Aorta (tissue), 5 donors: ENCODE measurements at places on chromosomes 12 and 14.

DNA sequence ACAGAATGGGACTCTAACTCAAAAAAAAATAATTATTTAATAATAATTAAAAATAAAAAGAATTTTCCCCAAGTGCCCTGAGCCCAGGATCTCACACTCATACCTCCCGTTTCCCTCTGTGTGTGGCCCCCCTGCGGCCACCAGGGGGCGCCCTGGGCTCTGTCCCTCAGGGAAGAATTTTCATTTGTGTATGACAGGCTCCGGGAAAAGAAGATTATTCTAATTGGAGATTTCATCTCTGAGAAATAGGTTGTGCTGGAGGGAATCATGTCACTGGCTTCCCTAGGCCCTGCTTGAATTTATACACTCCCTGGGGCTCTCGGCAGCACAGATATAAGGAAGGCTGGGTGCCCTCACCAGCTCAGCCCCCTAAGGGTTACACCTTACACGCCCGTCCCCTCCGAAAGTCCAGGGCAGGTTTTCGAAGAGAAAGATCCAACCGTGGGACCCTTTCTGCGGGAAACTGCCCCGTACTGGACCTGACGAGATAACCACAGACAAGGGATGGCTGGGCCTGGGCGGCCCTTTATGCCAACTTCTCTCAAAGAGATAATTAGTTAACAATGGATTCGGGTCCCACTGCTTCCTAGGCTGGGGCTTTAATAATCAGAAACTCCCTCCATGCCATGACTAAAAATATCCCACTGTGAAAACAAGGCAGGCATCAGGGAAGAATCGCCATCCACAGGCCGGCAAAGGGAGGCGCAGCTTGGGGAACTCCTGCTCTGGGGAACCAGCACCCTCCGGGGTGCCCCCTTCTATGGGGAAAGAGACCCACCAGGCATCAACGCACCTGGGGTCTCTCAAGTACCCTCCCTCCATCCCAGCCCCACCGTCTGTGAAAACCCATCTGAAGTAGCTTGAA lies 80.7 kb downstream of the KDM2B start:
- DNase-seq, result peak; percentile 94

DNA sequence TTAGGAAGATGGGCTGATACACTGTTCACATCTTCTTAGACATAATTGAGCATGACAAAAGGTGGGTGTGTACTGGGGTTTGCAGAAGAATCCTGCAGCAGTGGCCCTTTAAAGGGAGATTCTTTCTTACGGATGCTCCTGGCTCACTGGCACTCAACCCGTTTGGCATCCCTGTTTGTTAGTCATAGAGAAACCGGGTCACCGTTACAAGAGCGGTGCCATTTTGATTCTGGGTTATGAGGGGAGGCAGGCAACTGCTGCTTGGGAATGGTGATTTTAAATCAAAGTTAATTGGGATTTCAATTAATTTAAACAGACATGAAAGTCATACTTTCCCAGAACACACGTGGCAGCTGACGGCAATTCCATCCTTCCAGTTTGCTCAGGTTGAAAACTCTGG lies 245.8 kb downstream of the AACS start:
- DNase-seq, result no peak

DNA sequence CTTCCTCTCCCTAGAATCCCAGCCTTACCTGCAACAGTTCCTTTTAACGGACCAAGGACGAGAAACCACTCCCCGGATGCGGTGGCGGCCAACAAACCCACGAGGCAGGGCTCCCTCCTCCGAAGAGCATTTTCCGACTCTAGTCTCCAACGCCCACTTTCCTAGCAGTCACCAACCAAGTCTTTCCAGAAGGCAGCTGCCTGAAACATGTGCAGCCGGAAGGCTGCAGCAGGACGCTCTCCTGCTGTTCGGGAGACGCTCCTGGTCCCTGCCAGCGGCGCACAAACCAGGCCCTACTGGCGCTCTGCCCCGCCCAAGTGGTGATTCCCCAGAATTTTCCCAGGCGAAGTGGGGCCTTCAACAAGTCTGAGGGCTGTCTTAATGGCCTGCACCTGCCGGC lies 21.1 kb upstream of the ADAM20 start:
- peak; percentile 68 for DNase-seq

DNA sequence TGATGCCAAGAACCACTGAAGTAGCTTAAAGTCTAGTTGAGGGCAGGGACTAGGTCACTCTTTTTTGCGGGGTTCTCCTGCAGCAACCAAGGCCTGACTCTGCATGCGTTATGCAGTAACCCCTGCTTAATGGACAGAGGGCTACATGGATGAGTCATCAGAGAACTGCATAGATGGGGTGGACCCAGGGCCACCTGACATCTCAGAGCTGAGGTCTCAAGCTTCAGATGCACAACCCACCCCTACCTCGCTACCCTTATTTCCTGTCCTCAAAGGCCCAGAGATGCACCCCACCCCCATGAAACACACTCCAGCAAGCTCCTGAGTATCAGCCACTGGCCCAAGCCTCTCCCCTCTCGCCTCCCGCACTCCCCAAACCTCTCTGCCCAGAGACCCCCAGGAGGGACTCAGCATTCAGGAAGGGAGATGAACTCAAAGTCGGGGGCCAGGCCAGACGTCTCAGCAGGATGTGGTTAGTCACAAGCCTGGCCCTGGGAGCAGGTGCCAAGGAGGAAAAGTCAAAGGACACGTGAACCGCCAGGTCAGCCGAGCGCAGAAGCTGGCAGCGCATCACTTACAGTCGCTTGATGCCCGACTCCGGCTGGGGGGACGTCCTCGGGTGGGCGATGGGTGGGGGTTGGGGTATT lies 25.8 kb downstream of the SNRNP35 start:
- no peak for DNase-seq

GRCh38 chr12:5307065-5307464 lies 124.8 kb upstream of the NTF3 start:
- no peak for DNase-seq

DNA sequence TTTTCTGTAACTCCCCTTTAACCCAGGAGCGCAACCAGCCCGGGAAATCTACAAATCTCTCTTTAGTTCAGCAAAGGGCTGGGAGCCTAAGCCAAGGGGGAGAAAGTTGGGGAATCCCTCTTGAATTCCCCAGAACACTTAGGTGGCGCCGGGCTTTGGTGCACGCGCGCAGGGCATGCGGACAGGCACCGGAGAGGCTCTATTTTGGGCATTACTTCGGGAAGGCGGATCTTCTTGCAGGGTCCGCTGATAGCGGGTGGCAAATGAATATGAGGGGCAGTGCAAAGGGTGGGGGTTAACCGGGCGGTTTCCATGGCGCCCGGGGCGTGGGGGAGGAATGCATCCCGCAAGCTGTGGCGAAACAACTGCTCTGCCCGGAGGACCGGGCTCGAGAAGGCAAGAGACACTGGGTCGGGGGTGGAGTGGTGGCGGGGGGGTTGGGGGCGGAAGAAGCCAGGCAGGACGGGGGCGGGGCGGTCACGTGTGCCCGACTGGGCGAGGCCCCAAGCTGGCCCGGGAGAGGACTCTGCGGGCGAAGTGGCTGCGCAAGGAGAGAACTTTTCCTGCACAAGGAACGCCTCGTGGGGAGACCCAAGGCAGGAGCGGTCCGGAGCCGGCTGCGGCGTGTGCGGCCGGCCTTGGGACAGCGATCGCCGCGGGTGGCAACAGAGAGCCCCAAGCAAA lies at the start of gene FLVCR2:
Gene FLVCR2, plus strand, starts transcription at position 519 of the 684 bp plus-strand sequence. CDS start 353 bp downstream, outside the sequence.
- peak; percentile 94 for DNase-seq

- no peak for DNase-seq
Measured at GRCh38 chr12:56877195-56878009, 56.8 kb downstream of the SDR9C7 start.

DNA sequence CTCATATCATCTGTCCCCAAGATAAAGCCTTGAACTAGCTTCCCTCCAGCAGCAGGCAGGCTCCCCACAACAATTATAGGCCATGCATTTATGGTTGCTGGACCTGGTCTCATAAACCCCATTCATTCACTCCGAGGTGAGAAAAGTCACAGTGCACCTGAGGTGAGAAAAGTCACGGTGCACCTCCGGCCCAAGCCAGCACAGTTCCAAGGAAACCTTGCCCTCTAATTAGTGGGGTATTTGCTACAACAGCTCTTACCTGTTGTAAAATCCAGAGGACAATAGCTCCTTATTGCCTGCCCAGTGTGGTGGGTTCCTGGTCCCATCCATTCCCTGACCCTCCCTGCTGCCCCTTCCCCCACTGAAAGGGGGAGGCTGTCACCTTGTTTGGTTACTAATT lies 65.6 kb downstream of the FBXL14 start:
- no peak for DNase-seq

DNA sequence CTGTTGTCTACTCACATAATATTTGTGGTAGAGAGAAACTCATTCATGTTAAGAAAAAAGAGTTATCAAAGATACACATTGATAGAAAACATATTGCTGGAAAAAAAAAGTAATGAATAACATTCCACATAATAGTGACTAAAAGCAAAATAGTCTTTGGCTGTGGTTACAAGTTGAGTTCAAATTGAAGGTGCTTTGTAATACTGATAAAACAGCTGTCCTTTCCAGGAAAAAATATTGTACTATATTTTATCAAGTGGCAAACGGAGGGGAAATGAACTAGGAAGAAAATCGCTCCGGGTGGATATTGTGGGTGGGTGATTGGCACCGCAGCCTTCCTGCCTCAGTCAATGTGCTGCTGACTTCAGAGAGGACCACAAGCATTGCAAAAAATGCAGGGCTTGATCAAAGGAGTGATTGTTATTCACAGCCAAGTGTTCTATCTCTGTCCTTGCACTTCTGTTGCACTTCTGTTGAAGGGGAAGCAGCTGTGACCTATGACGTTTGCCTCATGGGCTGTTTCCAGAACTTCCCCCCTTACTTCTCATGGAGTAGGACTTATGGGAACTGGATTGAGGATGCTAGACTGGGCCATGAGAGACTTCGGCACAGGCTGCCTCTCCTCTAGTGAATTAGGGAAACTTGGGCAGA lies 114.4 kb downstream of the VRK1 start:
- DNase-seq, result no peak

DNA sequence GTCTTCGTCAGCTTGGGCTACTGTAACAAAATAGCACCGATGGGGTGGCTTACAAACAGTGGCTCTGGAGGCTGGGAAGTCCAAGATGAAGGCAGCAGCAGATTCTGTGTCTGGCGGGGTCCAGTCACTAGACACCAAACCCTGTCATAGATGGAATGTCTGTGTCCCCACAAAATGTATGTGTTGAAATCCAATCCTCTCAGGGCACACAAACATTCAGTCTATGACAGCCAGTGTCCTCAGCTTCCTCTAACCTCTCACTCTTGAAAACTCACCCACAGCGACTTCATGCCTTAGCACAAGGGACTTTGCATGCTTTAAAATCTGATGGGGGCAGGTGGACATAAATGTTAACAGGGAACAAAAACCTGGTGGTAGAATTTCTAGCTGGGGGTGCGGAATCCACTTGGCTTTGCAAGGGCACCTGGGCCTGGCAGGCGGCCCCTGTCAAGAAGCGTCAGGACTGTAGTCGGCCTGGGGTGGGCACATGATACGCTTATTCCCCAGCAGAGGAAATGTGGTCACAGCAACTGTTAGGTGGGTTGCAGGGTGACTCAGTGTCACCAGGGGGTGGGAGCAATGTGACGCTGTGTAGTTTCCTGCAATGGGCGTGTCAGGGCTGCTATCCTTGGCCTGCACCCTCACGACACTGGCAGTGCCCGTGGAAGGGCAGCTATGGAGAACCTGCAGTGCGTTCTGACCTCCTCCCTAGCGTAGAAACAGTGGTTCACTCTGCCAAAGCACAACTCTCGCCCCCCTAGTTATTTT lies 17.7 kb downstream of the RIN3 start:
- no peak for DNase-seq

DNA sequence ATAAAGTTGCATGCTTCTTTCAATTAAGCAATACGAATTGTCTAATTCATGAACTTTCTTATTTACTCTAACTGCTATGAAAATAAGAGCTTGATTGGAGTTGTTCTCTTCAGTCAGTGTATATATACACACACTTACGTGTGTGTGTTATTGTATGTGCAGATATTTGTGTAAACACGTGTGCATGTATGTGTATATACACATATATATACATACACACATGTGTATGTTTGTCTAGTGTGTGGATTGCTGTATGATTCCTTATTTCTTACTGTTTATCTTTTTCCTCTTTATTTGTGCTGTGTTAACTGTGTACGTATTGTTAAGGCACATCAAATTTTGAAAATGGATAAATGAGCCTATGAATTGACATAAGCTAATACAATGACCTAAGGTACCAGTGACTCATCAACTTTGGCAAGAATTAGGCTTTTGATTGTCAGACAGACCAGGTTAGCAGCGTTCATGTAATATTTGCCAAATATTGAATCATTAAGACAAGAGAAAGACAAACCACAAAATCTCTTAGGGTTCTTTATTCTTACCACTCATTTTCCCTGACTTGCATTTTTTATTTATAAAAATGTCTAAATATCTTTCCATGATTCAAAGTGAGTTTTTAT lies 423.9 kb downstream of the SOX5 start:
- no peak for DNase-seq

DNA sequence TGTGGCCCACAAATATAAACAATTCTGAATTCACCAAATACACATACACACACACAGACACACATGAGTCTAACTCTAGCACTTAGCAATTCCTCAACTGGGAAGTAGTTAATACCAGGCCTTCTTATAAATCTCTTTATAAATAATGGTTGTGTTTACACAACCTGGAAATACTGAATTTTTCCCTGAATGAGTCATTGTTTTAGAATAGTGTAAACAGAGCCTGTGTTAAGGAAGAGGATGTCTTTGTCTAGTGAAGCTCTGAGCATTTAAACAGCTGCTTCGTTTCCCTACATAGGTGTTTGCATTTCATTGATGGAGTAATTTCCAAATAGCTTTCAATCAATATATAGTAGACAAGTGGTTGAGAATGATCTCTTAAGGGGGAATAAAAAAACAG lies 218.8 kb downstream of the BTG1 start:
- DNase-seq, result no peak

- DNase-seq, result no peak
Measured at GRCh38 chr12:7221486-7221885, 32.0 kb downstream of the PEX5 start.

DNA sequence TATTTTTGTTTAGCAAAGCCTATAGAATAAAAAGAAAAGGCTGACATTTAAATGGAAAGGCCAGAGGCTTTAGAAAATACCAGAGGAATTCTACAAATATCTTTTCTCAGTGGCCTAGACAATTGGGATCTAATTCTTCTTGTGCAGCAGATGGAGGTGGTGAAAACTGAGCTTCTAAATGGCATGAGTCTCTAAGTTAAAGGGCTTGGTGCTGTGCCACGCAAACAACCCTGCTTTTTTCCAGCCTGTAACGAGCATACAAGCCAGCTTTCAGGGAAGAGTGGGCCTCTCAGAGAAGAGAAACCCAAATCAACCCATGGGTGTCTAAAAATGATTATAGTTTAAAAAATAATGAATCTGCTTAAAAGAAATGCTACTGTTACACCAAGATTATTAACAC lies 237.9 kb upstream of the NAV3 start:
- DNase-seq, result no peak

- no peak for DNase-seq
Measured at GRCh38 chr12:9868311-9868801, 798 bp downstream of the CLEC2B start.

DNA sequence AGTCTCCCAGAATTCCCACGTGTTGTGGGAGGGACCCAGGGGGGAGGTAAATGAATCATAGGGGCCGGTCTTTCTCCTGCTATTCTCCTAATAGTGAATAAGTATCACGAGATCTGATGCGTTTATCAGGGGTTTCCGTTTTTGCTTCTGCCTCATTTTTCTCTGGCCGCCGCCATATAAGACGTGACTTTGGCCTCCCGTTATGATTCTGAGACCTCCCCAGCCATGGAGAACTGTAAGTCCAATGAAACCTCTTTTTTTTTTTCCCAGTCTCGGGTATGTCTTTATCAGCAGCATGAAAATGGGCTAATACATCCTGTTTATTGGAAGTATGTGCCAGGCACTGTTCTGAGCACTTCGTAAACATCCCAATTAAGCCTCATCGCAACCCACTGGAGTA lies 788 bp downstream of the KRT72 start:
- no peak for DNase-seq

GRCh38 chr14:100857923-100858837 lies 32.3 kb downstream of the MEG3 start:
- peak; percentile 32 for DNase-seq
